T-helper 17 cell (primary cell): ENCODE measurements at places on chromosomes 7 and 10. TPM values are rescaled to one million over a fixed set of nuclear protein-coding genes. Genes with fewer than 3 reads are reported as not detected.

- DNase-seq = no peak
Measured at GRCh38 chr7:95001815-95002561, 94.6 kb downstream of the PPP1R9A start.

DNA sequence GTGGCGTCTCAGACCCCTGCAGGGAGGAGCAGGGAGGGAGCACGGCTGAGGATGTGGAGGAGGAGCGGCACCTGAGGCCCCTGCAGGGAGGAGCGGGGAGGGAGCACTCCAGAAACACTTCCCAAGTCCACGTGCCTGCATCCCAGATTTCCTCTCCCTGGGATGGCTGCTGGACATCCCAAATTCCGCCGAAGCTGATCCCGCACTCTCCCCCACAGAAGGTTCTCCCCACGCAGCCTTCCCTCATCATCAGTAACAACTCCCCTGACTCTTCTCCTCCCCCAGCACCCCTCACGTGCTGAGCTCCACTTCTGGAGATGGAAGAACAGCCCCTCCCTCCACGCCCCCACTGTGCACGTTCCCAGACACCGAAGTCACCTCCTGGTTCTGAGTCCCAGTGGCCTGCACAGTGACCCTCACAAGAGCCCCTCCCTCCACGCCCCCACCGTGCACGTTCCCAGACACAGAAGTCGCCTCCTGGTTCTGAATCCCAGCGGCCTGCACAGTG is 17.8 kb upstream of the FOXL3 start:
- DNase-seq = no peak

DNA sequence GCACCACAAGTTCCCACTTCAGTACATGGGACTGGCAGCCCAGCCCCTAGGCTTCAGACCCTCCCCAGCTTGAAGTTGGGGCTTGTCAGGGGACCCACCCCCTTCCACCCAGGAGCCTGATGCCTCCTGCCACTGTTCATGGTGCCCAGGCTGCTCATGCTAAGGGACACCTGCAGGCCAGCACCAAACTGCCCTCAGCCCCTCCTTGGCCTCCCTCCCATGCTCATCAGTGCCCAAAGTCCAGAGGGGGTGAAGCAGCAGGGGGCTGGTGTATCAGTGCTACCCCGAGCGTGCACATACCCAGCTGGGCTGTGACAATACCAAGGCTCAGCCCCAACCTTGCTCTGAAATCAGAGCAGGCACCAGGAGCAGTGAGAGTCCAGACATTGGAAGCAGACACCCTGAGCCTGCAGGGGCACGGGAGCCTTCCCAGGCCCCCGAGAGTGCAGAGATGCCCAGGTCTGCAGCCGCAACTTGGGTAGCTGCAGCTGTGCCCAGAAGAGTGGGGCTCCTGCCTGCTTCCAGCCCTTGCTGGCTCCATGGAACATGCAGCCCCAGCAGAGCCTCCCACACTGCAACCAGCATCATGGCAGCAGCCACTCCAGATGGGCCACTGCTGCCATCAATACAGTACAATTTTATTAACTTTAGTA is 79.0 kb downstream of the MTERF1 start:
- DNase-seq = no peak

The AKR1C8 gene
- 1.6 TPM for total RNA-seq

The BLNK gene
- not detected for total RNA-seq

- no peak for DNase-seq
Measured at GRCh38 chr7:25359471-25360059, 131.3 kb upstream of the NPVF start.

The EBLN1 gene
- not detected for total RNA-seq

DNA sequence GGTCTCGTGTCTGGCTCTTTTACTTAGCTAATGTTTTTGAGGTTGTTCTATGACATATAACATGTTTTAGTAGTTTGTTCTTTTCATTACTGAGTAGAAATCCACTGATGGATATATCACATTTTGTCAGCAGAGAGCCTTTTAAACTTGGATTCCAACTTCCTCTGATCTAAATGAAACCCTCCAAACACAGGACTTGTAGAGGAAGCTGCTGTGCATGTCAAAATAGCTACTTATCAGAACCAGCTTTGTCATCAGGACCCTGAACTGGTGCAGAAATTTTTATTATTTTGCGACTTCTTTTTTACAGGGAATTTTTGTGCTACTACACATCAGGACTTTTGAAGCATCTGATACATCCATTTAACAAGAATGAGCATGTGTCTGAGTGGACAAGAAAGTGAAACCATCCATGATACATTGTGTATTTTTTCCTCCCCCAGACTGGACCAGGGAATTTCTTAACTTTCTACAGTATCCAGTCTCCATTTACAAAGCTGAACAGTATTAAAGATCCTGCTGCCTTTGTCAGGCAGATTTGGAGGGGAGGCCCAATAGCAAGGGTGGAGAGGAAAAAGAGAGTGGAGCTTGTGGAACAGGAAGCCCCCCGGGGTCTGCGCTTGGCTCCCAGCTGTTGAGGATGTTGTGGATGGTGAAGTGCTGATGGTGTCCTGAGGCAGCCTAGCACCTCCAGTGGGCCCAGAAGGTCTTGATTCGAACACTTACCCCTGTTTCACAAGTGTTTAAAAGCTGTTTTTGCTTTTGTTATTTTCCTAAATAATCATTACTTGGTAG is 29.3 kb upstream of the MTPAP start:
- no peak for DNase-seq

The TRIM73 gene
- 19.4 TPM for total RNA-seq

- DNase-seq = no peak
Measured at GRCh38 chr10:17802976-17803375, 6.2 kb upstream of the MRC1 start.

The AGBL3 gene
- 2.1 TPM for total RNA-seq

DNA sequence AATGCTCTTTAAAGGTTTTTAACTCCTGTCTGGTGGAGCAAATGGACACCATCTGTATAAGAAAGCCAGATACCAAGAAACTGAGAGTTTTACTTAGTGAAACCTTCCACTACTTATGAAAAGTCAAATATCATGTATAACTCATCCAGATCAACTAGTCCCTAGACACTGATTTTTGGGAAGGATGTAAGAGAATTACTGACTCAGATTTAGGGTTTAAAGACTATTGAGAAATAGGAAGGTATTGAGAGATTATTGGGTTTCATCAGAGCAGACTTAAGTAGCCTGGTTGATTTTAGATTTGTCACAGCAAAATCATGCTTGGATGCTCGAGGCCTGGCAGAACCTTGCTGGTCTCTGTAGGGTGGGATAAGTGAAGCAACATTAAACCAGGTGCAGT is 3.1 kb downstream of the CSTF2T start:
- DNase-seq = no peak

DNA sequence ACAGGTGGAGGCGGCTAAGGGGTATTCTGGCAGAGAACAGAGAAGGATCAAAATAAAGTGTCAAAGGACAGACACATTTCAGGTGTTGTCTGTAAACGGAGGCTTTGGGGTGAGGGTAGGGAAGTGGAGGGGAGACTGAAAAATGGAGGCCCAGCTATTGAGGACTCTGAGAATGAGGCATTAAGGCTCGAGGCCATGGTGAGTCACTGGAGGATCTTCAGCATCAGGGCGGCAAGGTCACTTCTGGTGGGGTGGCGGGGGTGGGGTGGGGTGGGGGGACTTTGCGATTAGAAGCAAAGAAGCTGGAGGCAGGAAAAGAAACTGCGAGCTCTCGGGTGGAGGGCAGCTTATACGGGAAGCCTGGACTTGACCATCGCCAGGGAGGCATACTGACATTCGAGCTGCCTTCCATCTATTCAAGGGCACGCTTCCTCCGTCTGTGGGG is 58.4 kb upstream of the PCGF5 start:
- no peak for DNase-seq

DNA sequence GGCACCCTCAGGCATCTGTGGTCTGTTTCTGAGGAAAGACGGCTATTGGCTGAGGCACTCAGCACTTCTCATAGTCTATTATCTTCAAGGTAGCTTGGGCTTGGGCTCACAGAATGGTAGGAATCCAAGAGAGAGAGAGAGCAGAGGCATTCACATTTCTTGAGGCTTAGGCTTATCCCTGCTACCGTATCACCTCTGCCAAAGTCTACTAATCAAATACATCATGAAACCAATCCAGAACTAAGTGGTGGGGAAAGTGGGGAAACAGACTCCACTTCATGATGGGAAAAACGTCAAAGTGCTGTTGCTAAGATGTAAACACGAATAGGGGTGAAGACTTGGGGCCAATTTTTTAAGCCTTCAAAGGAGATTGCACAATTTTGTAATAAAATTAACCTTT is 271.1 kb upstream of the SEMA3D start:
- DNase-seq = no peak

The KAT6B gene
- total RNA-seq = 81.9 TPM

- DNase-seq = no peak
Measured at GRCh38 chr7:81491573-81491972, 278.3 kb downstream of the HGF start.

DNA sequence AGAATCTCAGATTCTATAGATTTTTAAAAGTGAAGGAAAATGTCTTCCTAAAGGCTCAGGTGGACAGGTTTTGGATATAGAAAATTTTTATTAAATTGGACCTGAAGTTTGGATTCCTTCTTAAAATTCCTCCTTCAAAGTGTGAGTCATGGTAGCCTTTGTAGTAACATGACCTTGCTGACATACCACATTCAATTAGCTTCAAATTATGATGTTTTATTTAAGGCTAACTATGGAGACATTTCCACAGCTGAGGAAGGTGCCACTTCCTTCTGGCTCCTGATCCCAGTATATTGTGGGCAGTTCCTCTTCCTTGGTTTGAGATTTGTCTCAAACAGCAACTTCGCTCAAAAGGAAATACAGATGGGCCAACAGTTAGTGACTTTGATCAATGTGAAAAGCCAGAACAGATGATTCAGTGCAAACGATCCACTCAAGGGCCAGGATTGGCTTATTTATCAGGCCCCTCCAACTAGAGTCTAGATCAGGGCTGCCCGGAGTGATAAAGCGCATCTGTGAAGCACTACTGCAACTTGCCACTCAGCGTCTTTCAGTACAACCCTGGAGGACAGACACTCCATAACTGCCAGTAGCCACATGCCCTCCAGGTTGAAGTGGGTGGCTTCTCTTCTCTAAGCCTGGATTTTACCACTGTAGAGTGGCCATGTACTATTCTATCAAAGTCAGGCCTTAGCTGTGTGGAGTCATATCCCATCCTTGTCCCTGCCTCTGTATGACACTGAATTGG is 573.5 kb downstream of the KIF20B start:
- DNase-seq = no peak
